ENCODE measurements at places on chromosomes 6 and 20.

DNA sequence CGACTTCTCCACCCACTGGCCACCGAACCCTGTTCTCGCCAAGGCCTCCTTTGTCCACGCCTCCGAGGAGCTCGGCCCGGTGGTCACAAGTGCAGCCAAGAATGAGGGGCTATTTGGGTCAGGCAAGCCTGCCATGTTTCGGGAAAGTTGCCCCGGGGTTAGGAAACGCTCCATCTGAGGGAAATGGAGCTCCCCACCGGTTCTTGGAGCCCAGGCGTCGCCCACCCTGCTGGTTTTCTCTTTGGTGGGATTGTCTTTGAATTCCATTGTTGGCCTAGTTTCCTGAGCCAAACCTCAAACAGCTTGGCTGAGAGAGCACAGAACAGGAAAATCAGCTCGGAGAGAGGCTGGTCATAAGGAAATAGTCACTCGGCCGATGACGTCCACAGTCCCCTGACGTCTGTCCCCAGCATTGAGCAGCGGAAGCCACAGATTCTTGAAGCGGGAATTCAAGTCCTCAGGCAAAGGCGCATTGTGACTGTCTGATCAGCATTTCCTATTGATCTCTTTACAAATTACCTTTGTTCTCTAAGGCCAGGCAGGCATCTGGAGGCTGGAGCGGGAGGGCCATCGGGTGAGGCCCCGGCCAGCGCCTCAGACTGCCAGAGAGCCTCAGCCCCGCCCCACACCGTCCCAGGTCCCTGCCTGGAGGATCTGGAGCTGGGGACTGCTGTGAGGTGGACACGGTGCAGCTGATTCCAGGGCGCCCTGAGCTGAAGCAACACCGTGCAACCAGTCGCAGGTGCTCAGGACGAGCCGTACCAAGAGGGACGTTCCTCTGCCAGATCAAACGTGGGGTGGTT is 138.6 kb downstream of the DLL1 start:
- no peak for DNase-seq

DNA sequence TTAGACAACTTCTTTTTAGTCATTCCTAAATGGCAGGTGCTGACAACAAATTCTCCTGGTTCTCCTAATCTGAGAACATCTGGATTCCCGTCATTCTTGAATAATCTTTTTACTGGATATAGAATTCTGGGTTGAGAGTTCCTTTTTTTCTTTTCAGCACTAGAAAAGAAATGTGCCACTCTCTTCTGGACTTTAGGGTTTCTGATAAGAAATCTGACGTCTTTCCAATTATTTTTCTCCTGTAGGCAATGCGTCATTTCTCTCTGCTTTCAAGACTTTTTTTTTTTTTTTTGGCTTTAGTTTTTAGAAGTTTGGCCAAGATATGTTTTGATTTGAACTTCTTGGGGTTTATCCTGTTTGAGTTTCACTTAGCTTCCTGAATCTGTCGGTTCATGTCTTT is 66.1 kb upstream of the RNF24 start:
- no peak for DNase-seq

DNA sequence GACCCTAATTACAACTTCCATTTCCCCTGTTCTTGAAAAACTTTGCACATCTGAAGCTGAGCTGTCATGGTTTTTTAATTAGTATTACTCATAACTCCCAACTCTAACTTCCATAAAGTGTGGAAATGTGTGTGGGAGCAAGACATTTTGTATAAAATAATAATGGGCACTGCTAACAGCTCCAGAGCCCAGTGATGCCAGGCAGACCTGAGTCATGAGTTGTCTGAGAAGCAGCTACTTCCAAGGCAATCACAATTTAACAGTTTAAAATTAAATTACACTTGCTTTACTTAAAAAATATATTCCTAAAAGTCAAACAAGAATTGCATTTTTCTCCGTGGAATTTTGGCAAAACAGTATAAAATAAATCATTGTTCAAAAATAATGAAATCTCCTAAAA is 6.4 kb downstream of the SLC2A12 start:
- no peak for DNase-seq

DNA sequence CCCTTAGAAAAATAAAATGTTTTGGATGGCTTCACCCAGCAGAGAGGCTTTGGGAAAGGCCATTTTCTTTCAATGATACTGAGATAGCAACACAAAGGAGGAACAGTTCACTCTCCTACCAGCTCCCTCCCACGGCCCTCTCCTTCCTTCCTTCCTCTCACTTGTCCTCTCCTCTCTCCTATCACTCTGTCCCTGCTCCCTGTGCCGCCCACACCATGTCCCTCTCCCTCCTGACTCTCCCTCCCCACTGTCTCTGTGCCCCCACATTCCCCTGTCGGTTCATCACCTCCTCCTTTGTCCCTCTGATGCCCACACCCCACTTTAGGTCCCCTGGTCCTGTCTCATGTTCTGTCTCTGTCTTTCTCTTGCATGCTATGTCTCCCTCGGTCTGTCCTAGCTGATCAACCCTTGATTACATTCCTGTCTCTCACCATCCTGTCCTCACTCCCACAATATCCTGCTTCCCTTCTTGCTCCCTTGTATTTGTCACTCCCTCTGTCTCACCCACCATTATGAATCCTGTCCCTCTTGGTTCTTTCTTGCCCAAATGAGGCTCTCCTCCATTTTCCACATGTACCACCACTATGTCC is 30.1 kb downstream of the ELMO2 start:
- no peak for DNase-seq

DNA sequence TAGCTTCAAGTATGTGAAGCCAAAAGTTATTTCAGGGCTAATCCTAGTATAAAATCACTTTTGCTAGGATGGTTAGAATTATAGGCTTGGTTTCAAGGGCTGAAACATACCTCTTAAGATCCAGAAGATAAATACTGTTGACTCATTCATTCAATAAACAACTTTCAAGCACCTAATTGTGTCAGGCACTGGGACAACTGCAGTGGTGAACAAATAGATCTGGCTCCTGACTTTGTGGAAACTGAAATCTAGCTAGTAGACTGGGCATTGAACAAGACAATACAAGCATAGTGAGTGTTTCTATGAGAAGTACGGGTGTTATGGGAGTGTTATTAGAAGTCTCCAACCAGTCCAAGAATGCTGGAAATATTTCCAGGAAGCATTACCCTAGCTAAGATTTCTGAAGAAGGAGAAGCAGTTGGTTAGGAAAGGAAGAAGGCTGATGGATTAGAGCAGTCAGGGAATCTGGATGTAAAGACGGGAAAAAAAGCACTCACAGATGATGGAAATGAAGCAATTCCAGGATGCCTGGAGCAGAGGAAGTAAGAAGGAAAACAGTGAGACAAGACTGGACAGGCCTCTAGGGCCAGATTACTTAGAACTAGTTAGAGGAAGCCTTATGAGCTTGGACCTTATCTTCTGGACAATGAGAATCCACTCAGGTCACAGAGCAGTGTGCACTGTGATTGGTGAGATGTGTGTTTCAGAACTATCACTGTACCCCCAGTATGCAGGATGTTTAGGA is 132.6 kb upstream of the RAB32 start:
- no peak for DNase-seq

- DNase-seq: no peak
Measured at GRCh38 chr6:136582711-136583471, 32.7 kb upstream of the MAP7 start.

DNA sequence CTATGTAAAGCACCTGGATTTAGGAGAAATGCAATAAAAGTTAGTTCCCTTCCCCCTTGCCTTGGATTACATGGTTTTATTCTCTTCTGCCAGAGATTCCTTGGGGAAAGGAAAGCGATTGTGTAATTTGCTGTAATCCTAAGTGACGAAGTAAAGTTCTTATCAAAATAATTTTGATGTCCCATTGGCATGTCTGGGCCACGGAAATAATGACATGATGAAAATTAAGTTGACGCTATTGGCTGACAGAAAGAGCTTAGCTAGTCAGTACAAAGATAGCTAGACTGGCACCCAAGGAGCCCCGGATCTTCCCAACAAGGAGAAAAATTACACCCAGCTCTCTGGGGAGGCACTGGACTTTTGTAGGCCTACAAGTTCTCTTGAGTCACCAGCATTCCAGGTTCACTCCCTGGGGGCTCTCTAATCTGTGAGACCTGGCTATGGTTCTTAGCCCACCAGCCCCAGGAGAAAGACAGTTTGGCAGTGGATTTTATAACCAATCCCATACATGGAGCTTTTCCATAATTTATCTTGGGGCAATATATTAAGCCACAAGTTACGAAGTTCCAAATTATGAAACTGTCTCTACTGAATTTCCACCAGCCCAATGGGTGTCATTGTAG is 59.9 kb downstream of the FOXA2 start:
- no peak for DNase-seq

- no peak for DNase-seq
Measured at GRCh38 chr20:17674722-17675518, 7.1 kb downstream of the RRBP1 start.

GRCh38 chr20:45626540-45626939 is 3.0 kb upstream of the WFDC10A start:
- no peak for DNase-seq

Data from nephron progenitor cell (in vitro differentiated cells).